ENCODE measurements at places on chromosomes 7 and 10.
A peak's percentile ranks its signal among the peaks of the same experiment; 100 is the strongest.

DNA sequence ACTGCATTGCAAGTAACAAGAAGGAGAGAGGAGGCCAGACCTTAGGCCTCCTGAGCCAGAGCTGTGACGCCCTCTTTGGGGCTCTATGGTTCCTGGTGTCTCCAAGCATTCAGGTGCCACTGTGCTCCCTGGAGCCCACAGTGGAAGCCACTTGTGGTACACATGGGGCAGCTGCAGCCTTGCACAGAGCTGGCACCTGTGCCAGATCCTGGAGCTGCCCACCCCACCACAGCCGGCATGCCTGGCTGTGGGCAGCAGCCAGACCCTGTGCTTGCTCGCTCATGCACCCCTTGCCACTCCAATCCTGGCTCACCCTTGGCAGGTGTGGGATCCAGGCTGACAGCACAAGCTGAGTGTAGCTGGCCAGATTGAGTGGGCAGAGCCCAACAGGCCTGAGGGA is 173.8 kb upstream of the SMIM30 start:
- no peak for DNase-seq

DNA sequence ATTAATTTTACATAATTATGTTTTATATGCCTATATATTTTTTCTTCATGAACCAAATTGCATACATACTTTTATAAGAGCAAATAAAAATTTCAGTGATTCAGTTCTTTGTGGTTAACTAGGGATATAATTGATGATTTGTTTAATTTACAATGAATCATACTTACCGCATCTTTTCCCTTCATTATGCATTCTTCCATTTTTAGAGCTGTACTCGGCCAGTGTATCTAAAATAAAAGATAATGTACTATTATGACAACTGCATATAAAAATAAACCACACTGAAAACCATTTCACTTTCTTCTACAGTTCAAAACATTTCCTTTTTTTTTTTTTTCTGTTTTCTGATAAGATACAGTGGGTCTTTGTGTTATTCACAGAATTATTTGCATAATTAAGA is 179.9 kb downstream of the SEMA3E start:
- no peak for DNase-seq

DNA sequence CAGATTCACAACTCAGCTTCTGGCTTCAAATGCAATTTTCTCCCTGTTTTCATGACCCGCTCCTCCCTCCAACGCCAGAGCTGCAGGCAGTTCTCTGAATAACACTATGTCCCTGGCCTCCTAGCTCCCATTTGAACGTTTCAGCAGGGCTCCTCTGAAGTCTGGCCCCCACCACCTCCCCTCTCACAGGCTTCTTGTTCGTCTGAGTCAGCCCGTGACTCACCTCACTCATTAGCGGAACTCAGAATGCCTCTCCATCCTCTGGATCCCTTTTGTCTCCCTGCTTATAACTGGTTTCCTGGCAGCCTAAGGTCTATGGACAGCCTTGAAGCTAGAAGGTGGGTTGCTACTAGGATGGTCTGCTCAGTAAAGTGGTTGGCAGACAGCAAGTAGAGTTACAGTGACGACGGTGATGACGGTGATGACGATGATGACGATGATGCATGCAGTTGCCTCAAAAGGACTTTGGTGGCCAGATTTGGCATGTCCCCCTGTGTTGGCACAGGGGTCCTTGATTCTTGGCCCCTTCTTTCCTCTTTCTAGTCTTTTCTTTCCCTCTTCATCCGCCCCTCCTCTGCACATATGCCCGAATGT is 83.3 kb upstream of the MKLN1 start:
- DNase-seq: no peak

DNA sequence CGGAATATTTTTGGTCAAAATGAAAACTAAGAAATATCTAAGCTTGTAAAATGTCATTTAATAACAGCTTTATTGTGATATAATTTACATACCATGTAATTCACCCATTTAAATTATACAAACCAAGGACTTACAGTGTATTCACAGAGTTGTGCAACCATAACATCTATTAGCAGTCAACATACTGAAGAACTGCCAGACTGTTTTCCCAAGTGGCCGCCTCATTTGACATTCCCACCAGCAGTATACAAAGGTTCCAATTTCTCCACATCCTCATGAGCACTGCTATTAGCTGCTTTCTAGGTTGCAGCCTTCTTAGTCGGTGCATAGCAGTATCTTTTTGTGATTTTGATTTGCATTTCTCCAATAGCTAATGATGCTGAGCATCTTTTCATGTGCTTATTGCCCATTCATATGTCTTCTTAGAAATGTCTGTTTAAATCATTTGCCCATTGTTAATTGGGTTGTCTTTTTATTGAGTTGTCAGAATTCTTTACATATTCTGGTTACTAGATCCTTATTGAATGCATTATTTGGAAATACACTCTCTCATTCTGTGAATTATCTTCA is 153.0 kb upstream of the FGFR2 start:
- DNase-seq: no peak

DNA sequence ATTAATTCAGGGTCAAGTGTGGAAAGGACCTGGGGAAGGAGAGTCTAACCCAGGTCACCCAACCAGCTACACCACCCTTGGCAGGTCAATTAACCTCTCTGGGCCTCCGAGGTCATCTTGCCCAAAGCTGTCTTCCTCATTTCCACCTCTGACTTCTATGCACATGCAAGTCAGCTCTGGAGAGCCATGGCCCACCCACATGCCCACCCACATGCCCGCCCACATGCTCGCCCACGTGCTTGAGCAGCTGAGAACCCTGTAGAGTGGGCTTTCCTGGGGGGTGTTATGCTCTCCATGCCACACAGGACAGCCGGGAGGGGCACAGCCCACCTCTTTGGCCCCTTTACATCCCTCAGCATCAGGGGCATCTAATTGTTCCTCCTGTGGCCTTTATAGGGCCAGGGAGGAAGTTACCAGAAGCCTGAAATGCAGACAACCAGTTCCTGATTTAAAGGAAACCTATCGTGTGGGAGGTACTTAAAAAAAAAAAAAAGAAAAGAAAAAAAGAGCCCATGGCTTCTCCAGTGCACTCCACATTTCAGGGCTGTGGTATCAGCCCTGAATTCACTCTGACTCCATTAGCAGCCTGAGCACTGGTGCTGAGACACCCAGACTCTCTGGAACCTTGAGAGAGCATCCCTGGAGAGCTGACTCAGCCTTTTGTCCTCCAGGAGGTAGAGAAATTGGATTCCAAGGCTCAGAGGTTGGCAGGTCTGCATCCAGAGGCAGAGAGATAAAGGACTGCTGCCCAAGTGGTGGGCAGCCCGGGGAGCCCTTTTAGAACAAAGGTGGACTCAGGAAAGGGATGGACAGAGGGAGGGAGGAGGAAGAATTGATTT is 176.2 kb upstream of the ZMIZ1 start:
- no peak for DNase-seq

DNA sequence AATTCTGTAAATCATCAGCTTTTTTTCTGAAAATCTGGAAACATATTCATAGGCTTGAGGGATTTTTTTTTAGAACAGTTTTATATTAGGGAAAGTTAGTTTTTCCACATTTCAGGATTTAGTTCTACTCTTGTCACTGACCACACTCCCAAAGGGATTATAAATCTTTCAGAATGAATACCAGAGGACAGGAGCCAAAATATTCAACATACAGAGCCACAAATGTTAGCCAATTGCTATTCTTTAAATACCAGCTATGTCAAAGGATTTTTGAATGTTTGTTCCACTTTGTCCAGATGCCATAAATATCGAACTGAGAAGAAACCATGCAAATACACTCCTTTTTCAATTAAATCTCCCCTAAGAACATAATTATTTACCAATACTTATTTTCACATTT is 50.7 kb downstream of the ODAD2 start:
- no peak for DNase-seq

GRCh38 chr10:110174201-110174600 is 33.2 kb upstream of the MXI1 start:
- DNase-seq: no peak

- no peak for DNase-seq
These were observed 33.6 kb upstream of the DNMBP start for GRCh38 chr10:100043344-100043743.

- DNase-seq: peak; percentile 20
These were observed 65.8 kb upstream of the PRSS58 start for GRCh38 chr7:142323706-142324105.

GRCh38 chr7:47039089-47039648 is 542.7 kb downstream of the TNS3 start:
- no peak for DNase-seq

DNA sequence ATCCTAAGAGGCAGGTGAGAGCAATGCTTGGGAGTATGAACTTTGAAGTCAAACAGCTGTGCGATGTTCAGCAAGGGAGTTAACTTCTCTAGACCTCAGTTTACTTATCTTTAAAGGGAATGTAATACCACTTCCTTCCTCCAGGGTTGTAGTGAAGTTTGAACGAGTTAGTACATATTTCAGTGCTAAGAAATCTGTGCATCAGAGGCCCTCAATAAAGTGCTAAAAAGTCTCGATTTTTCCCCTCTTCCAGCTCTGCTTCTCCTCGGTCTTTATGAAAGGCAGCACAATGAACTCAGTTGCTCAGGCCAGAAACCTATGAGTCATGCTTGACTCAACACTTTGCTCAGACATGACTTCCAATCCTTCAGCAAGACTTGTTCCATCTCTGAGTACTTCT is 418.9 kb downstream of the MDFIC start:
- DNase-seq: no peak

- no peak for DNase-seq
These were observed 8.1 kb downstream of the ADCY1 start for GRCh38 chr7:45582136-45582749.

GRCh38 chr10:83512681-83513080 is 626.6 kb upstream of the GHITM start:
- no peak for DNase-seq

DNA sequence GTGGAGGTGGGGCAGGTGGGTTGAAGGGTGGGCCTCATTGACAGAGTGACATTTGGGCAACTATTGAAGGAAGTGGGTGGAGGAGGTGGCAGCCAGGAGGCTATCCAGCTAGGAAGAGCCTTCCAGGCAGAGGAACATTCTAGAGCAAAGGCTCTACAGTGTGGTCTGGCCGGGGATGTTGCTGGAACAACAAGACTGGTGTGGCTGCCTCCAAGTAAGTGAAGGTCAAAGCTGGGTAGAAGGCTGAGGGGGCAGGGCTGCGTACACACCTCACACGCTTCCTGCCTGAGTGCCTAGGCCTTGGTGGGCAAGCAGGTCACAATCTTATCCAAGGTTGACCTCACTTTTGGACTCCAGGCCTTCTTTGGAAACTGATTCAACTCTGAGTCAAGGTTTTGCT is 6.6 kb downstream of the CPA1 start:
- no peak for DNase-seq

DNA sequence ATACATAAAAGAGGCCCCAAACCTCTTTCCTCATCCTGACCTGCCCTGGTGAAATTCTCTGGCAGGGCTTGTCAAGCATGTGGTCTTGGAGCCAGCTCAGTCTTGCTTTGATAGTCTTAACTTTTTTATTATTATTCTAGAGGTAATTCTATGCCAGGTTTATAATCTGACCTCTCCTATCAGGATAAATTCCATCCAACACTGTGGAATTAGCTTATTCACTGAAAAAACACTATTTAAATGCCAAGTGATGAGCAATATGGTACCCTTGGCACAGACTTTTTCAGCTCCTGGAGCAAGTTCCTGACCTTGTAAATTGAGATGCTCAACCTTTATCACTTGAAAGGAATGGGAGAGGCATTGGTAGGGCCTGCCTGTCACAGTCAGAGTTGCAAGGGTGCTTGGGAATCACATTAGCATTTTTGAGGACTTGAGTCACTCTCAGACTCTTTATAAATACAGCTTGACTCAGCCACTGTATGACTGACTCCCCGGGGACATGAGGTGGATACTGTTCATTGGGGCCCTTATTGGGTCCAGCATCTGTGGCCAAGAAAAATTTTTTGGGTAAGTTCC is at the start of gene CPA4:
Gene CPA4 (plus strand): TSS at position 480 of the 576 bp plus-strand sequence. CDS start 20 bp downstream, at position 500.
- no peak for DNase-seq

GRCh38 chr10:19570991-19571390 is 245.2 kb upstream of the PLXDC2 start:
- DNase-seq: no peak

DNA sequence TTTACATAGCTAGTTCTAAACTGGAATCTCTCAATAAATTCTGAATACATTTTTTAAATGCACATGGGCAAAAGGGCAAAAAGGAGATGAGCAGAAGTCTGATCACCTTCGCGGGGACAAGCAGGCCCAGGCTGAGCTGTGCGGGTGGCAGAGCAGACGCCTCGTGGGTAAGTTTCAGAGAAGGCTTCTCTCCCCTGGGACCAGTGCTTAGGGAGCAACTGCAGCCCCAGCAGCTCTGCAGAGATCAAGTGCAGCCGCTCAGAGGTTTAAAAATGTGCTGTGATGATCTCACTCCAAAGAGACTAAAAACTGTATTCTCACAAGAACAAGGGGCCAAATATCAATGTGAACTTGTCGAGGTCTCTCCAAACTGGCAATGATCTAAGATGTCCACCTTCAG is 264.3 kb upstream of the RNF32 start:
- DNase-seq: no peak

DNA sequence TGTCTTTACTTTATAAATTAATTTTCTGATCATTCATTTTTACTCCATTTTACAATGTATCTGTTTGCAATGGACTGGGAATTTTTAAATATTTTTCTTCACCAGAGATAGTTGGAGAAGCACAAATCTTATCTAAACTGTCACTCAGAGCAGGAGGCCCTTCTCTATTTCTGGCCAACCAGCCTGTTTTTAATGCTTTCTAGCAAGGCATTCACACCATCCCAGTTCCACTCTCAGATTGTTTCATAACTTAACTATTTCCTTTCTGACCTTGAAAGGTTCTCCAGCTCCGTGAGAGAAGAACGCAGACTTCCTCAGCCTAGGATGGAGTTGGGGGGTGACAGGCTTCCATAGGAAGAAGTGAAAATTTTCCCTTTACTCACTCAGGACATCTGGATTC is 155.8 kb downstream of the SKIDA1 start:
- DNase-seq: no peak

DNA sequence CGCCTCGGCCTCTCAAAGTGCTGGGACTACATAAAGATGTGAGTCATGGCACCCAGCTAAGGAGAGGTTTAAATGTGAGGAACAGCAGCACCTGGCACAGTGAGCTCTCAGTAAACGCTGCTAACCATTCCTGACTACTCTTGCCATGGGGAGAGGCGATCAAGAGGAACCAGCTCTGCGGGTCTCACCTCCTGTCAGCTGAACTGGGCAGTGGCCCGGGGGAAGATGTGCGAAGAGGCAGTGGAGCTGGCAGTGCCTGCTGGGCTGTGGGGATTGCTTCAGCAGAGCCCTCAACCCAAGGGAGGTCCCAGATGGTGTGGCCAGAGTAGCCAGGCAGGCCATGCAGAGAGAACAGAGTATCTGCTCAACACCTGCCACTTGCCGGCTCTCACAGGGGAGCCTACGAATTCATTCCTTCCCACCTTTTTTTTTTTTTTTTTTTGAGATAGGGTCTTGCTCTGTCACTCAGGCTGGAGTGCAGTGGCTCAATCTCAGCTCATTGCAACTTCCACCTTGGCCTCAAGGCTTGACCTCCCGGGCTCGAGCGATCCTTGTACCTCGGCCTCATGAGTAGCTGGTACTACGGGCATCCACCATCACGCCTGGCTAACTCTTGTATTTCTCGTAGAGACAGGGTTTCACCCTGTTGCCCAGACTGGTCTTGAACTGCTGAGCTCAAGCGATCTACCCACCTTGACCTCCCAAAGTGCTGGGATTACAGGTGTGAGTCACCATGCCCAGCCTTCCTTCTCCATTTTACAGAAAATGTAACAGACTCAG is 6.8 kb downstream of the POLM start:
- DNase-seq: no peak
